ENCODE measurements at places on chromosomes 13 and 19.

- H3K27ac ChIP-seq, result no peak overlapping the region
- peak overlapping the region; percentile 80 for H3K4me3 ChIP-seq
- no peaks in the 10 kb centered on the region for H3K36me3 ChIP-seq
- DNase-seq, result no peak
- peaks cover 81% of the 10 kb centered on the region for H3K27me3 ChIP-seq
These were observed 2.0 kb downstream of the GPR12 start for GRCh38 chr13:26758496-26759157.

- H3K4me1 ChIP-seq, result peaks cover 37% of the 10 kb centered on the region
- H3K27me3 ChIP-seq, result no peaks in the 10 kb centered on the region
- no peak for DNase-seq
- H3K4me3 ChIP-seq, result no peak overlapping the region
- no peaks in the 10 kb centered on the region for H3K36me3 ChIP-seq
- peak overlapping the region; percentile 82 for H3K27ac ChIP-seq
These were observed 41.2 kb downstream of the MIPEP start for GRCh38 chr13:23848019-23848418.

DNA sequence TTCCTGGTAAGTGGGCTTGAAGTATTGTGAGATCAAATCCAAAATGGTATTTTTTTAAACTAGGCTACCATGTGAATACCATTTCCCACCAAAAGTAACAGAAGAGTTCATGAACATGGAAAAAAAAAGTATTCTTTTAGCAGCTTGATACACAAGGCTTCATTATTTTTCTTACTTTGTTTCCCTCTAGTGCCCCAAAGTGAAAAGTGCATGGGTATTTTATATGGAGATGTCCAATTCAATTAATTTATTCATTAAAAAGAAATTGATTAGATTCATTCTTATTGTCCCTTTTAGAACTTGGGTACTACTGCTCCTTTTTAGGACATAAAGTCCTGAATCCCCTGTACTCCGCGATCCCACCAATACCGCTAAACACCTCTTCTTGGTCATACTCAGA is 28.6 kb upstream of the SCEL start:
- DNase-seq, result no peak
- H3K4me1 ChIP-seq, result no peaks in the 10 kb centered on the region
- no peaks in the 10 kb centered on the region for H3K36me3 ChIP-seq
- H3K27me3 ChIP-seq, result no peaks in the 10 kb centered on the region

DNA sequence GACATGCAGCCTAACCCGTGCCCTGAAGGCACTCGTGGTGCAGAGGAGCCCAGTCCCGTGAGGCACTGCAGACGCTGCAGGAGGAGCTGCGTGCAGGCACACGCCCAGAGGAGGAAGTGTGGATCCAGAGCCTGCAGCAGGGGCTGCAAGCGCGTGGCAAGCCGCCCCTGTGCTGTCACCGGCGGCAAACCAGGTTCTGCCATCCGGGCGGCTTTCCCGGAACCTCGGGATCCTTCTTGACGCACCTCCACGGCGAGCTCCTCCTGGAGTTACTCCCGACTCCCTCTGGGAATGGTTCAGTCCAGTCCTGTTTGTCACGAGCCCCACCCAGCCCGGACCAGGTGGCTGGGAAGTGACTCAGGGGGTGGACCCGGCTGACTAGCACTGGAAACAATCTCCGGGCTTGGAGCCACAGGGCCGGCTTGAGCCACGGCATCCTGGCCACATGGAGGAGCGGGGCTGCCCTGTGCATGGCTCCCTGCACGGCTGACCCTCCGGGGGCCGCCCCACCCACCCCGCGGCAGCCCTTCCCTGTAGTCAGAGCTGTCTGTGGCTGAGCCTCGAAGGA is 10.2 kb downstream of the DPP9 start:
- H3K27ac ChIP-seq, result no peak overlapping the region
- peaks cover 51% of the 10 kb centered on the region for H3K36me3 ChIP-seq
- no peaks in the 10 kb centered on the region for H3K27me3 ChIP-seq
- DNase-seq, result no peak
- no peak overlapping the region for H3K4me3 ChIP-seq

DNA sequence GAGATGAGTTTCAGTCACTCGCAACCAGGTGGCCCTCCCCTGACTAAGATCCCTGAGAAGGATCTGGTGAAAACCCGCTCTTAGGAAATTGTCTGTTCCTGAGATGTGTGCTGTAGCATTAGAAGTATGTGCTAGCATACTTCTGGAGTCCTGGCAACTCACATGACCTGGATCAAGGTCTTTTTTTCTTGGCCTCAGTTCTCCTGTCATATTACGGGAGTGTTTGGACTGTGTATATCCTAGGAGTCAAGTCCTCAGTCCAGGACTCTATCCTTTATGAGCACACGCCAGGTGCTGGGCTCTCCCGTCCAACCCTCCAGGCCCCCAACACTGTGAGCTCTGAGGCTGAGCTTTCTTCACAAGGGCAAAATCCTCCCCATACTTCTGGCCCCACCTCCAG is 156.4 kb downstream of the UQCRFS1 start:
- no peak overlapping the region for H3K27ac ChIP-seq
- DNase-seq, result no peak
- peaks cover 14% of the 10 kb centered on the region for H3K4me1 ChIP-seq
- H3K27me3 ChIP-seq, result peaks cover 40% of the 10 kb centered on the region
- no peaks in the 10 kb centered on the region for H3K36me3 ChIP-seq

GRCh38 chr13:49373716-49374115 is 70.1 kb downstream of the CAB39L start:
- no peak for DNase-seq
- peaks cover 7% of the 10 kb centered on the region for H3K36me3 ChIP-seq
- no peak overlapping the region for H3K27ac ChIP-seq

DNA sequence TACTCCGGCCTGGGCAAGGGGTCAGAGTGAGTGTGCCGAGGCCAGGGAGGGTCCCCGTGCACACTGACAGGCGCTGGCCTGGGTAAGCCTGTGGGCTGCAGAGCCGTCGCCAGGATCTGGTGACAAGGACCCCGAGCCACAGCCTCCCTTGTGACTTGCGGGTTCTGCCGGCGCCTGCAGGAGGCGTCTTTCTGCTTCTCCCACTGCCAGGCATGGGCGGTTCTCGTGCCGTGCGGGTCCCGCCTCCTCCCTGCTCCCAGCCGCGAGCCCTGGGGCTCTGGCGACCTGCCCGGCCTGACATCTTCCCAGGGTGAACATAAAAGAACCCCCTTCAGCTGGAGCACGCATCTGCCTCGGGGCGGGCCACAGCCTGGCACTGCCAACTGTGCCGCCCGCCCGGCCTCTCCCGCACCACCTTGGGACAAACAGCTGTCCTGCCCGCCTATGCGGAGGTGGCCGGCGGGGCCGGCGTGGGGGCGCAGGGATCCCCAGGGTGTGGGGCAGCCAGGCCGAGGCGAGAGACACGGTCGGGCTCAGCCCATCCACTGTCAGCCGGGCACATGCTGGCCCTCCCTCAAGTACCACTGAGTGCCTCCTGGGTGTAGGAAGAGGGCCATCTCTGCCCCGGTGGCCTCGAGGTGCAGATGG is 1.5 kb upstream of the HCN2 start:
- DNase-seq, result peak; percentile 72
- H3K4me3 ChIP-seq, result no peak overlapping the region
- H3K27me3 ChIP-seq, result peaks cover 54% of the 10 kb centered on the region
- H3K4me1 ChIP-seq, result peaks cover 7% of the 10 kb centered on the region
- no peaks in the 10 kb centered on the region for H3K36me3 ChIP-seq
- H3K27ac ChIP-seq, result no peak overlapping the region

GRCh38 chr13:44293908-44294735 is 79.5 kb upstream of the SERP2 start:
- no peak overlapping the region for H3K27ac ChIP-seq
- no peak for DNase-seq
- H3K4me3 ChIP-seq, result no peak overlapping the region
- peaks cover 20% of the 10 kb centered on the region for H3K4me1 ChIP-seq

- no peaks in the 10 kb centered on the region for H3K36me3 ChIP-seq
- peaks cover 25% of the 10 kb centered on the region for H3K4me1 ChIP-seq
- H3K4me3 ChIP-seq, result peak overlapping the region; percentile 32
- H3K27ac ChIP-seq, result no peak overlapping the region
These were observed 244.4 kb upstream of the MAB21L1 start for GRCh38 chr13:35720690-35721554.

DNA sequence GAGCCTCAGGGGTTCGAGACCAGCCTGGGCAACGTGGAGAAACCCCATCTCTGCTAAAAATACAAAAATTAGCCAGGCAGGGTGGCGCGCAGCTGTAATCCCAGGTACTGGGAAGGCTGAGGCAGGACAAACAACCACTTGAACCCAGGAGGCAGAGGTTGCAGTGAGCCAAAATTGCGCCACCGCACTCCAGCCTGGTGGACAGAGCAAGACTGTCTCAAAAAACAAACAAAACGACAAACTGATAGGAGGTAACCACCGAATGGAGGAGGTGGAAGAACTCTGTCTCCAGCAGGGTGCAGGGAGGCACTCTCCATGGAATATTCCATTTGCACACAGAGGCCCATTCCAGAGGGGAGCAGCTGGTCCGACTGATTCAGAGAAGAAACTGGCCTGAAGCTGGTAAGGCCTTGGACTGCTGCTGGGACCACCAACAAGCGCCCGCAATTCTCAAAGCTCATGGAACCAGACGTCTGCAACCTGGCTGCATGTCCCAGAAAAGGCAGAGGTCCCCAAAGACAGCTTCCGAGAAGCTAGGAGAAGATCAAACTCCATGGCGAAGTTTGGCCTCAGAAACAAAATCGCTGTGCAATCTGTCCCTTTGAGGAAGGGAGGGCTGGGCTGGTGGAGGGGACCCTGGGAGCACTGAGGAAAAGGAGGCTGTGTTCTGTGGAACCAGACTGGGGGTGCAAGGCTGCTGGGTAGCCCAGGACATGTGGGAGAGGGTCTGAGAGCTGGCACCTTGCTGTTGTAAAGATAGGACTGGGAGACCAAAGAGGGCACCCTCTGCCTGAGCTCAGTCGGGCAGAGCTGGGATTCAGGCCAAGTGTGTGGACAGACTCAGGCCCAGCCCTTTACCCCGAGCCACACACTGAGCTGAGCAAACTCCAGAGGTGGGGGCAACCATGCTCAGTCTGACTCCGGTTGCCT is 35.2 kb downstream of the SLC25A42 start:
- no peak overlapping the region for H3K4me3 ChIP-seq
- H3K27ac ChIP-seq, result peak overlapping the region; percentile 54
- no peak for DNase-seq
- peaks cover 14% of the 10 kb centered on the region for H3K36me3 ChIP-seq

Data from nephron progenitor cell (in vitro differentiated cells).